ENCODE measurements at places on chromosomes 7 and 10.

GRCh38 chr10:90859321-90859751 lies 1.5 kb upstream of the HTR7 start:
- no peak for DNase-seq

DNA sequence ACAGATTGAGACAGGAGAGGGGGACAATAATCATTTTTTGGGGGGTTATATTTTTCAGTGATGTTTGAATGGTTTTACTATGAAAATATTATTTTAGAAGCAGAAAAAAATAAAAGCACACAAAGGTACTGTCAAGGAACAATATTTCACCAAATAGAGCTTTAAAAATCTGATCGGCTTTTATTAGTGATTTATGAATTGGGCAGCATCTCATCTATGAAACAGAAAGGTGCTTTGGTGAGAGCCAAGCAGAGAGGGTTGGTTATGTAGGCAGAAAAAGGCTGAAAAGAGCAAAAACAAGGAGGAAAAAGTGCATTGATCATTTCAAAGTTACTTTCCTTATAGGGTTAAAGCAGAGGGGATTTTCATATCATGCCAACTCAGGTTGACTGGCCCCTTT lies 26.4 kb upstream of the CPA2 start:
- no peak for DNase-seq

DNA sequence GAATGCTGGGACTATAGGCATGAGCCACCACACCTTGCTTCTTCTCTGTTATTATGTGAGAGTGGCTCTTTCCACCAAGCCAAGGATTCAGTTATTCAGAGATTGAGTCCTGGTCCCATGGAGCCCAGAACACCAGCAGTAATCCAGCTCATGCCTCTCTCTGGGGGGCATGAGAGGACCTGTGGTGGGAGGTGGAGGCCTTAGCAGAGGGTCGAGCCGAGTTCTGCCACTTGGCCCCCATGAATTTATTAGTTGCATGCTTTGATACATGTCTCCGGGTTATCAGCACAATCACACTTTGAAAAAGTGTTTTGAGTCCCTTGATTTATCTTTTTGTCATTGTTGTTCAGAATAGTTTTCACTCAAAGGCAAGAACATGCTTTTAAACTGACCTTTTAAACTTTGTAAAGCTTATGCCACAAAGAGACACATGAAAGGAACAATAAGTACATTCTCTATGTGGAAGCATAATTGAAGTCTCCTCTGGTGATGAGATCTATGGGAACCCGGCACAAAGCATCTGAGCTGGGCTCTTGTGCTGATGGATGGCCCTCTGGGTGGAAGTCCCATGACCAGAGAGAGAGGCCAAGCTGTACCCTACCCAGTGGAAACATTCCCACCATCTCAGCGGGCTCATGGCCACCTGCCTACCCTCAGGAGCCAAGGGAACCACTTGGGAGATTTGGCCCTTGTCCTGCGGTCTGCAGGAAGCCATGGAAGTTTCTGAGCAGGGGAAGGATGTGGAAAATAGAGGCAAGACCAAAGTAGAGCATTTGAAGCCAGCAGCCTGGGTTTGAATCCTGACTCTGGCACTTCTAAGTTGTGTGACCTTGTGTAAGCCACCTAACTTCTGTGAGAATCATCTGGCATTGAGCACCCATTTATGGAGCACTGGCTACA lies 53.9 kb downstream of the MINDY4 start:
- DNase-seq, result no peak

DNA sequence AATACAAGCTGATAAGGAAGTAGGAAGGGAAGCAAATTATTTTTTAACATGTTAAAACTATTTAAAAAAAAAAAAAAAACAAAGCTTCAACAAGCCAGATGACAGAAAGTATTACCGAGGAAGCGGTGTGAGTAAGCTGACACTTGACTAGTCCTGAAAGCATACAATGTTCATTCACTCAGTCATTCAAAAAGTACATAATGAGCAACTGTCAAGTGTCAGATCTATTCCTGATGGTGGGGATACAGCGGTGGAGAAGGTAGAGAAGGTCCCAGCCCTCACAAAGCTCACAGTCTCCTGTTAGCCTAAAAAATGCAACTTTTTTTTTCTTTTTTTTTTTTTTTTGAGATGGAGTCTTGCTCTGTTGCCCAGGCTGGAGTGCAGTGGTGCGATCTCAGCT lies 40.0 kb downstream of the RAPGEF5 start:
- DNase-seq, result no peak

DNA sequence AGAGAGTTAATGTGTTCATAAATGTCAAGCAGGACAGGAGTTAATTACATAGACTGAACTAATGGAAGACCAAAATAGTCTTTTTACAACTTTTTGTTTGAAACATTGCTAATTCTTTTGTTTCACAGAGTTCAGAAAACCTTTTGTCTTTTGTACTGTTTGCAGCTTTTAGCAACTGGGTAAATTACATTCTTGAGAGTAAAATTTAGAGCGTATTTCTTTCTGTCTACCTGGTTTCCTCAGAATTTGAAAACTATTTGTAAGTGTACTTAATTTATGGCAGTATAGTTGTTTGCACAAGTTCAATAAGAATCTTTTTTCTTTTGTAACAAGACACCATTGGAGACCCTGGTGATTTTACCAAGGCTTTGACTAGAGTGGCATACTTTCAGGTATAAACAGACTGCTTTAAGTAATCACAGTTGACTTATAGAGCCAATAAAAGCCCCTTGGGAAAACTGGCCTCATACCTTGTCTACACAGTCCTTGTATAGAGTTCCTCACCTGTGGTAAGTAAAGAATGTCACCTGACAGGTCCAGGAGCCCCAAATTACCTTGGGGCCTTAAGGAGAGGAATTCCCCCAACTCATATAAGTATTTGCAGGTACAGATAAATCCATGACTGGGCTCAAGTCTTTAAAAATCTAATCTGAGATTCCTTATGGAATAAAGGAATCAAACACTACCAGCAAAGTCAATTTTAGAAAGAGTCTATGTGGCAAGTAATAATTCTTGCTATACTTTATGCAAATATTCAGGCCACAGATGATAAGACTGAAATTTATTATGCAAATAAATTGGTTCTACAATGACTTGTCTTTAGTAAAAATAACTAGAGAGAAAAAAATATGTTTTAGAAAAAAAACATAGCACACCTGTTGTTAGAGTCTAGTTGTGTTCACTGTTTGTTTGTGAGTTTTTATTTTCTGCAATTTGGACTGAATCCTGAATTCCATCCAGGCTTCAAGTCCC lies 23.6 kb upstream of the CREB3L2 start:
- DNase-seq, result no peak

DNA sequence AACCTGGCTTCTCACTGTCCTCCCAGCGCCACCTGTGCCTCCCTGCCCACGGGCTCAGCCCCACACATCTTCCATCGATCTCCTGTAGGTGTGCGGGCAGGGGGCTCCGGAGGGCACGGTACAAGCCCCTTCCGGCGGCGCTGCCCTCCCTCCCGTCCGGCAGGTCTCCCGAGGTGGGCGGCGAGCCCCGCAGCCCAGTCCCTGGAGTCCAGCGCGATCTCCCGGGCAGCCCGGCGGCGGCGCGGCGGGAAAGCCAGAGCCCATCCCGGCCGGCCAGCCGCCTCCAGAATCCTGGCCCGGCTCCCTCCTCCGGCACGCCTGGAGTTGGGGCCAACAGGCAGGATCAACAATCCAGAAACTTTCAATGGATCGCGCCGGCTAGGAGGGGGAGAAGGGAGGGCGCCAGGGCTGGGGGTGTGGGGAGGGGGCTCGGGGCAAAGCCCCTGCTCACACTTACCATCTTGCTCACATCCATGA lies 100.1 kb downstream of the HIP1 start:
- DNase-seq, result no peak
